ENCODE measurements at places on chromosomes 1 and 21.

- no peak for DNase-seq
Observed at GRCh38 chr1:59186656-59187055, 110.2 kb upstream of the FGGY start.

- DNase-seq, result no peak
Observed at GRCh38 chr1:236066828-236067386, 2.0 kb upstream of the NID1 start.

DNA sequence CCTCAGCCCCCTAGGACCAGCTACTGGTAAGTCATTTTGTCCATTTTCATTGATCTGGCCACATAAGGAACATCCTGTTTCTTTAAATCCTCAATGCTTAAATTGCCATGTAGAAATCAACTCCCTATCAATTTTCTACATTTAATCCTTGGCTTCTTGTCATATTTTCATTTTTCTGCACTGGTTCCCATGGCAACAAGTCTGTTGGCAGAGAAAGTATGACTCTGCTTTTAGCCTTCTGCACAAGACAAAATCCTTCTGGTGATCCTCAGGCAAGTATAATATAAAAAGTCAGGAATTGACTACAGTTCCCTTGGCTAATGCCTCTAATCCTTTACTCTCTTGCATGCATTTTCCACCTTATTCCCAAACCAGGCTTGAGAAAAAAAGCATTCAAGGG, 65.0 kb downstream of the LRRC40 start:
- no peak for DNase-seq

DNA sequence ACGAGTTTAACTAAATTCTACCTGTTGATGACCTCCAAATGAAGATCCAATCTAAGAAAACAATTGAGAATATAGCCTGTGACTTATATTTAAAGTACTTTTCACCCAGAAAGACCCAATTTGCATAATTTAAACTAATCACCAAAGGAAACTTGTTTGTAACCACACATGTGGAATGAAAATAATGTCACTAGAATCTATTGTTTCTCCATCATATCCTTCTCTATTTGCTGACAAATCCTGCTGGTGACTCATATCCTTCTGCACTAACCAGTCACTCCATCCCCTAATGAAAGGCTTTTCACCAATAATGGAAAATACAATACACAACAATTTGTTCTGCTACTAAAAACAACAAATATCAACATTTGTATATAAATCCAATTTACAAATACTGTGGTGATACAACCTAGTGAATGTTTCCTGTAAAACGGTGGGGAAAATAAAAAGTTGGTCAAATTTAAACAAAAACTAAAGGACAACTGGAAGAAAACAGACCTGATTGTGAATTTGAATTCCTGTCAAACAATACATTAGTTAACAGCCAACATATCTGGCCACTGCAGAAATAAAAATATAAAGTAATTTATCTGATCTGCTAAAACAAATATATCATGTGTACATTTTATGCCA, 6.5 kb downstream of the PTP4A2 start:
- no peak for DNase-seq

- no peak for DNase-seq
Observed at GRCh38 chr21:39033878-39034589, 149.2 kb downstream of the PSMG1 start.

DNA sequence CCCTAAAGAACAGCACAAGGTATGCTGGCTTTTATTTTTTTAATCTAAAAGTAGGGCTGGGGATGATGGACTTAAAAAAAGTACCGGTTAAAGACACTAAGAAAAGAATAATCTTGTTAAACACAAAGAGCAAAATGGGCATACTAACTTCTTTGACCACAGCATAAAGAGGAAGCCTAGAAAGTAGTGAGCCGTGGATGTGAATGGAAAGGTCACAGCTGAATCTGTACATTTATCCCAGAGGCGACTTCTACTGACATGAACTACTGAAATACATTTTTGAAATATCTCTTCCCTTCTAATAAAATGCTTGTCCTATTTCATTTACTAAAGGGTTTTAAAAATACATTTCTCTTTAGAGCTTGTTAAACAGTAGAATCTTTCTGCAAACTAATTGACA, 140.7 kb downstream of the SLC45A1 start:
- no peak for DNase-seq

DNA sequence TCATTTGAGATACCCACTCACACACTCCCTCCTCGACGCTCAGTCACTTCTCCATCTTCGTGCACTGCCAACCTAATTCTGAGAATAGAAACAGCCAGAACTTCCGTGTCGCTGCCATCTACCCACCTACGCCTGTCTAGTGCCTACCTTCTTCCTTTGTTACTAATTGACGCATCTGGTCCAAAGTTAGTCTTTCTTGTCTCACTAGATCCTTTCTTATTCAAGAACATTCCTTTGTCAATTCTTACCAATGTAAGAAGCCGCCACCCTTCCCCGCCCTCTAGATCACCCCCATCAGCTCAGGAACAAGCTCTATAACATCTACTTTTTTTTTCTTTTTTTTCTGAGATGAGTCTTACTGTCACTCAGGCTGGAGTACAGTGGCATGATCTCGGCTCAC, 3.7 kb downstream of the PADI6 start:
- no peak for DNase-seq

GRCh38 chr1:91572044-91572443, 71.4 kb downstream of the CDC7 start:
- no peak for DNase-seq

DNA sequence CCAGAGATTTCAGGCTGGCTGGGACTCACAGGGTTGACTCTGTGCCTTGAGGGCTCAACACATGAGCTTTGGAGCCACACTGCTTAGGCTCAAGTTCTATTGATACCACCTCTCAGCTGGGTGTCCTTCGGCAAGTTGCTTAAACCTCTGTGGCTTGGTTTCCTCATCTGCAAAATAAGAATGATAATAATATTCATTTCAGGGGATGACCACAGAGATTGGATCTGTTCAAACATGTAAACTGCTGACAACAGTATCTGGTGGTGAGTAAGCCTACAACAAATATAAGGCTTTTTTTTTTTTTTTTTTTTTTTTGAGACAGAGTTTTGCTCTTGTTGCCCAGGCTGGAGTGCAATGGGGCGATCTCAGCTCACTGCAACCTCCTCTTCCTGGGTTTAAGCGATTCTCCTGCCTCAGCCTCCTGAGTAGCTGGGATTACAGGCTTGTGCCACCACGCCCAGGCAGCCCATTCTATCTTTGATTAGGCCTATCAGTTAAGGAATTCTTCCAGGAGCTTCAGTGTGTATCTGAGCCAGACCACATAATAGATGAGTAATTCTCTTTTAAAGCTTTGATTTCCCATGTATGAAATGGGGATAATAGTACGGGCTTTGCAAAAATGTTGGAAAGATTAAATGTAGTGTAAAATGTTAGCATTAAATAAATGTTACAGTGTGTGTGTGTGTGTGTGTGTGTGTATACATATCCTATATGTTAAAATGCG, 437.6 kb downstream of the PRDM2 start:
- no peak for DNase-seq

DNA sequence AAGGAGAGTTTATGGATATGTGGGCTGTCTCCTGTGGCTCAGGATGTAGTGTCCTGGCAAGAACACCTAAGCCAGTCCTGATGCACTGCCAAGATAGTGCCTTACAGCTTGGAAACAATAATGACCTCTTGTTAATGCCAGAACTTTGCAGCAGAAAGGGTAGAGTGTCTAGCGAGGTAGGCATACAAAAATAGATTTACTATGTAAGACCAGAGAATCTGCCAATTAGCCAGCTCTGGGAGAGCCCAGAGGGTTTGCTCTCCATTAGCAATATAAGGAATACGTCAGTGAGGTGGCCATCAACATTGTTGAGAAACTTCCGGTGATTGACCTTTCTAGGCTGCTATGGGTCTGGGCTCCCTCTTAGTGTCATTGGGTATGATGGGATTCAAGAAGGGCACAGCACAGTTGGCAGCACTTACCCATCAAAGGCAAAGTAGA, 178.5 kb upstream of the GALNT2 start:
- DNase-seq, result no peak

- DNase-seq, result no peak
Observed at GRCh38 chr1:85681087-85681486, 27.1 kb downstream of the ZNHIT6 start.

GRCh38 chr1:20936621-20937020, 149.5 kb upstream of the HP1BP3 start:
- DNase-seq, result no peak

GRCh38 chr21:20419772-20420171, 578.4 kb upstream of the NCAM2 start:
- no peak for DNase-seq

GRCh38 chr1:53370369-53370961, 42.6 kb upstream of the LRP8 start:
- DNase-seq, result no peak

DNA sequence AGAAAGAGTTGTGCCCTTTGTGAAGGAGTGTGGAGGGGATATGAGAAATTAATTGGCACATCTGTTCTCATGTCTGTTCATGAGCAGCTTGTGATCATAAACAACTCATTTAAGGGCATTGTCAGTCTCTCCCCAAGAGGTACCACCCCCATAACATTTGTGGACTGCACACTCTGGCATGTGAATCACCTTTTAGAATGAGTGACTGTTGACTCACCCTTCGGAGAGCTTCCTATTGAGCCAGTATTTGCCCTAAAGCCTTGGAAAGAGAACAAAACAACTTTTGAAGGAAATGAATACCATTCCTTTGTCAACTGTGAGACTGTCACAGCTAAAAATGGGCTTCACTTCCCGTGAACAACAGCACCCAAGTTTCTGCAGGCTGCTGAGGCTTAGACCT, 27.5 kb upstream of the MYSM1 start:
- DNase-seq, result no peak

GRCh38 chr1:68378296-68379084, 71.3 kb downstream of the RPE65 start:
- DNase-seq, result no peak

DNA sequence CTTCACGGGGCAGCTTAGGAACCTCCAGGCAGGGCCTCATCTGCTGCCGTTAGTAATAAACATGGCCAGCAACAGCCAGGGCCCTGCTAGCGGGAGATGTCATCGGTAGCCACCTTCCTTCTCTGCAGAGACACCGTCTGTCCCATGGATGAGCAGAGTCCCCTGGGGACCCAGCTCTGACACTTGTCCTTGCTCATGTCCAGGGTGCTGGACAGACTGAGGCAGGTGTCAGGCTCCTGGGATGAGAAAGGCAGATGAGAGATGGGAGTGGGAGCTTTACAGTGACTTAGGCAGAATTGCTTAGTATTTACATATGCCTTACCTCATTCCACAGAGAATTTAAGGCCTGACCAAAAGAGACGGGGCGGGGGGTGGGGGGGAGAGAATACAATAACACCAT, 25.0 kb downstream of the CAPN2 start:
- no peak for DNase-seq

GRCh38 chr1:150056407-150056806, 11.2 kb upstream of the VPS45 start:
- DNase-seq, result no peak

DNA sequence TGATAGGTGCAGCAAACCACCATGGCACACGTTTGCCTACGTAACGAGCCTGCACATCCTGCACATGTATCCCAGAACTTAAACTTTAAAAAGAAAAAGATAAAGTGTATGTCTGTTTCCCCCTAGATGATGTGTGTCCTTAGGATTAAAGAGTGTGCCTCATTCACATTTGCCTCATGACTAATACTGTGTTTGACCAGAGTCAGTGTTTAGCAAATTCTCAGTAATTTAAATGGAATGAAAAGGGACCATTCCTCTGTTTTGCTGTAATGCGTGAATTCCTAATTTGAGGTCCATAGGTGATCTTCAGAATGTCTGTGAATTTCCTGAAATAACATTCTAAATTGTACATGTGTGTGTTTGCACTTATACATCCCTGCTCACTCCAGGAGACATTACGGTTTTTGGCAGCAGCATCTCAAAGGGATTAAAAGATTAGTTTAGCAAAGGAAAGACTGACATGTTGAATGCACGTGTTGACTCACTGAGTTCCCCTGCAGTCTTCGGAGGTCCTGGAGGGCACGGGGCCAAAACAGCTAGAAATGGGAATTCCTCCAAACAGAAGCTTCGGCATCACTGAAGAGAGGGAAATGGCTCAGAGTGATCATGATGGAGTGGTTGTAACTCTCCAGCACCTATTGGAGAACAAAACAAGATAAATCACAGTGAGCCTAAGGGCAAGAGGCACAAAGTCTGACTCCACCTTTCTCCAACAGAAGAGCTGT, 19.1 kb upstream of the SLC35F3 start:
- DNase-seq, result no peak

DNA sequence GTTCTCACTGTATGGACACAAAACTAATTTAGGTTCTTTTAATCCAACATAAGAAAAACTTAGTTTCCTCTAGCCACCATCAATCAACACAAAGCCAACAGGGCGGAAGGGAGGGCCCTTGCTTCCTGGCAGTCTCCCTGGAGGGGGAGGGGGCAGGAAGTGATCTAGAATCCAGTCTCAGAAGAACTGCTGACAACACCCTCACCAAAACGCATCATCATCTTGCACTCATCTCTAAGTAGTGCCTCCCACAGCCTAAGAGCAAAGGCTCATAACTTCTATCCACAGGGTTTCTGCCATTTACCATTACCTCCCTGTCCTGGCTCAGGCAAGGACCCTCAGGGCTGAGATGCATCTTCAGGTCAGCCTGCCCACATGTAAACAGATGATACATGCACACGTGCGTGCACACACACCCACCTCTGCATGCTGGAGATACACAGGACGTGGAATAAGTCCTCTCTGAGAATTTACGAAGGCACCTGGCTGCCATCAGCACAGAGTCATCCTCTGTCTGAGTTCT, 20.5 kb downstream of the HIVEP3 start:
- DNase-seq, result no peak

DNA sequence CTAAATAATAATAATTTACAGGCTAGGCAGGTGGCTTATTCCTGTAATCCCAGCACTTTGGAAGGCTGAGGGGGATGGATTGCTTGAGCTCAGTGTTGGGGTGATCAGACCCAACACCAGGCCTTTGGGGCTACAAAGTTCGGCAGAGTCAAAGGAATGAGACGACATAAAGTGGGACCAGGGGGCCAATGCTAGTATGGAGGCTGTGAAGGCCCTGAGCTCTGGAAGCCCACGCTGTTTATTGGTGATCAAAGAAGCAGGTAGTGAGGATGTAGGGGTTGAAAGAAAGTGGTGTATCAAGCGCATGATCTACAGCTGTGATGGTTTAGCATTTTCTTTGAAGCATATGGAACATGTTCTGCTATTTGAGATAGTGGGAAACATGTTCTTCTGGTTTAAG, 5.6 kb downstream of the BTBD8 start:
- DNase-seq, result no peak

DNA sequence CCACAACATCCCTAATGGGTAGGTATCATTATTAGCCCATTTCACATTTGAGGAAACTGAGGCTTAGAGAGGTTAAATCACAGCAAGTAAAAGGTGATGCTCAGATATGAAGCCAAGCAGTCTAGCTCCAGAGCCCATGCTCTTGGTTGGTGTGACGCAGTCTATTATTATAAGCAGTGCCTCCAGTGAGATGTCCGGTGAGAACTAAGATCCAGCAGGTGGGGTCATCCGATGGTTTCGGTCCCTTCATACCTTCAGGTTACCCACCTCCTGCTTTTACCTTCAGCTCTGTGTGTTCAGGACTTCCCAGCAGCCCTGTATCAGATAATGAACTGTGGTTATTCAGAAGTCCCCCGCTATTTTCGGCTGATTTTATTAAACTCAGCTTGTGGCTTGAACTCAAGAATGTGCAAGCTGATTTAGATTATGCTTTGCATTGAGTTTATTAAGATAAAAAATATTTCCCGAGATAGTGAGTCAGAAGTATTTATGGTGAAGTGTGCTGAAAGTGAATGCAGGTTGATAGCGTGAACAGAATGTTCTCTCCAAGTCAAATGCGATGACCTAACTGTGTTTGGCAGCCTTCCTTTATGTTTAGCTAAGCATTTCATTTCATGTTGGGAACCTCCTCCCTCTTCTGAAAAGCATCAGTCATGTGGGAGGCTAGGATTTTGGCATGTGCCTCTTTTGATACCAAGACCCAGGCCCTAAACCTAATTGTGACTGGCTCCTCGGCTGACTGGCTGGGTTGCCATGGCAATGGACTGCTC, 160.9 kb upstream of the UBE2U start:
- DNase-seq, result no peak
